Cardiac muscle cell (in vitro differentiated cells and primary cell): ENCODE measurements at places on chromosomes 6 and 20. TPM values are rescaled to one million over a fixed set of nuclear protein-coding genes. Genes with fewer than 3 reads are reported as not detected.

Gene PAX1
- polyA plus RNA-seq = not detected in 2 replicates

Gene LBP
- polyA plus RNA-seq = not detected in 2 replicates

DNA sequence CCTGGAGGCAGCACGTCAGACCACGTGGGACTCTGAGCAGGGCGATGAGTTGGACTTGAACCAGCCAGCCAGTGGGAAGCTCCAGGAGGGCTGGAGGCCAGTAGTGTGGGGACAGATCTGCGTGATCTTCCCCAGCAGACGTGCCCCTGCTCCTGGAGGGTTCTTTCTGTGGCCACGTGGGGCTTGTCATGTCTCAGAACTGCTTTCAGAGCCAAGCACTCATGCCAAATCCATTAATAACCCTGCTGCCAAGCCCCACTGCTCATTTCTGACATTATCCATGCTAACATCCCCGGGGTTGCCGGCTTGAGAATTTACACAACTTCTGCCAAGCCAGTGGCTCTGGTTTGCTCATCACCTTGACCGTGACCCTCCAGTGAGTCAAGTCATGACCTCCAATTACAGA, 38.3 kb downstream of the SIRPA start:
- H3K4me3 ChIP-seq = no peak overlapping the region
- peak; percentile 88 for DNase-seq
- H3K27me3 ChIP-seq = no peaks in the 10 kb centered on the region
- H3K36me3 ChIP-seq = peaks cover under 1% of the 10 kb centered on the region
- peaks cover 68% of the 10 kb centered on the region for H3K4me1 ChIP-seq

GRCh38 chr6:154039231-154039842, at the start of gene OPRM1:
Gene OPRM1, plus strand, starts transcription at chr6:154039240. Its CDS starts 305 bp downstream, at chr6:154039545.
- no peak within 1 kb of the TSS for H3K27ac ChIP-seq
- no peaks in the 10 kb centered on the region for H3K36me3 ChIP-seq
- no peaks in the 10 kb centered on the region for H3K4me1 ChIP-seq
- peak; percentile 91 for DNase-seq
- H3K4me3 ChIP-seq = no peak within 1 kb of the TSS

- no peaks in the 10 kb centered on the region for H3K4me1 ChIP-seq
- H3K27ac ChIP-seq = no peak overlapping the region
- H3K4me3 ChIP-seq = no peak overlapping the region
Measured at GRCh38 chr6:105797286-105797979, 288.7 kb upstream of the PRDM1 start.

DNA sequence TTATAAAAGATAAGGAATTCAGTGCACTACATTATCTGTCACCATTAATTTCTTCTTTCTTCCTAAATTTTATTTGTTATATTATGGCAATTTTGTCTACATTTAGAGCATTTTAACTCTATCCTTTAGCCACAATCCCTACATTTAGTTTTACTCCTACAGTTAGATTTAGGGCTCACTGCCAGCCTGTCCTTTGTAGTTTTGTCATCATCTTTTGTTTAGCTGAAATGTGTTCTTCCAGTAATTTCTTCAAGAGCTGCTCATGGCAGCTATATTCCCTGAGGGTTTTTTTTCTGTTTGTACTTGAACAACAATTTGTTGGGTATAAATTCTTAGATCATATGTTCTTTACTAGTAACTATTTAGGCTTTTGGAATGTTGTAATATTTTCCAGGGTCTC, 72.7 kb upstream of the B3GAT2 start:
- no peaks in the 10 kb centered on the region for H3K4me1 ChIP-seq
- no peak overlapping the region for H3K4me3 ChIP-seq

DNA sequence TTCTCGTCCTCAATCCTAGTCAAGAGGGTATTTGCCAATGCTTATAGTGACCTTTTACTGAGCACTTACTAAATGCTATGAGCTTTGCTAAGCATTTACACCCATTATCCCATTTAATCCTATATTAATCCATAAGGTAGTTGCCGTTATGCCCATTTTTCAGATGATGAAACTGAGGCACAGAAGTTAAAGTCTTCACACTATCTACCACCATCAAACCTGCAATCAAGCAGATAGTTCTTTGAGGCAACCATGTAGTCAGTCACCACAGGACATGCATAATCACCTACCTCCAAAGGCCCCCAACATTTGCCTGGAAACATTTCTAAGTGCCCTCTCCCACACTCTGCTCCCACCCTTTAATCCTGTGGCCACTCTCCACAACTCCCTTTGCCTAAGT, 149.6 kb downstream of the LY86 start:
- peaks cover 28% of the 10 kb centered on the region for H3K4me1 ChIP-seq
- no peak for DNase-seq
- H3K27ac ChIP-seq = no peak overlapping the region
- no peak overlapping the region for H3K4me3 ChIP-seq
- H3K27me3 ChIP-seq = no peaks in the 10 kb centered on the region
- no peaks in the 10 kb centered on the region for H3K36me3 ChIP-seq
